ENCODE measurements at places on chromosomes 2 and 18.

DNA sequence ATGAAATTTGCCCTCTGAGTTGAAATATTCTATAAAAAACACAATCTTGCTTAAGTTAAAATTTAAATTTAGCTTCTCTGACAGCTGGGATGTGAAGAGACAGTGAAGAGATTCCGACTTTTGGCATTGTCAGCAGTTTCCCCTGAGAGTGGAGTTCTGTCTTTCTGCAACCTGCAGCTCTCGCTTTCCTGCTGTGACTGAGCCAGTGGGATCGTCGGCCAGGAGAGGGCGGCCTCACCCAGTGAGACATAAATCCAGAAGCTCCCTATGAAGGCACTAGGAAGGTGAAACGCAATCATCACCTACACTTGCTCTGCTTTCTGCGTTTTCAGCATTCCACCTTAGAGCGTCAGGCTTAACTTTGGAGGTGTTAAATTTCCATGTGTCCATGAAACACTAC, 75.4 kb upstream of the HNMT start:
- no peak for DNase-seq

DNA sequence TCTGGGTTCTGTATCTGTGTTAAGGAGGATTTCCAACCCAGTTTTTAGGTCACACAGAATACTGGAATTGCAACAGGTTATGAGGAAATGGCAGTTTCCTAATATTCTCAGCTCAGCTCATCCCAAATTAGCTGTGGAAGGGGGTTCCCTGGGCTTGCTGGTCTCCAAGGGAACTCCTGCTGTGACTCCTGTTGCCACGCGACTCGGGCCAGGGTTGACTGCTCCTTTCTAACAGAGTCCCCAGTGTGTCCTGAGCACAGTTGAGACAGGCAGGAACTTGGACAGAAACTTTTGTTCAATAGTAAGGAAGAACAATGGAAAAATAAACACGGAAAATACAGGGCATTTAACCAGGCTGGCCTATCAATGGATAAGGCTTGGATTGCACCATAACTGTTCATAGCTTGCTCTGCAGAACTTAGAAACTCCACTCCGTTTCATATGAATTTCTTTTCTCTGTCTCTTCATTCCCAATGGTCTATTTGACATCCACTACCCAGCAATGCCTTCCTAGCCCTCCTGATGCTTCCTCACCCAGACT, 3.8 kb upstream of the ROCK2 start:
- no peak for DNase-seq

DNA sequence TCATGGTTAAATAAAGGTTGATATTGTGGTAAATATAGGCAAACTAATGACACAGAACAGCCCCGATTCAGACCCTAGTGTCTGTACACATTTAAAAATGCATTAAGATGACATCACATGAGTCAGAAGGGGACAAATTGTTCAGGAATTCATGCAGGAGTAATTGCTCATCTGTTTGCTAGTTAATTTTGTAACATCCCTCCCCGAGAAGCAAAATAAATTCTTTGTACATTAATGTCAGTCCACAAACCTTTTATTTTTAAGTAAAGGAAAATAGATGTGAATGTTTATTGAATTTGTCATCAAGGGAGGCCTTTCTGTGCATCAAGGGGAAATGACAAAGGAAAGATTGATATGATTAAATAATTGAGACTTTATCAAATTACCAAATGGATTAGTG, 69.9 kb downstream of the SH3BP4 start:
- DNase-seq, result no peak

GRCh38 chr2:30155889-30156658, 9.3 kb downstream of the YPEL5 start:
- no peak for DNase-seq

DNA sequence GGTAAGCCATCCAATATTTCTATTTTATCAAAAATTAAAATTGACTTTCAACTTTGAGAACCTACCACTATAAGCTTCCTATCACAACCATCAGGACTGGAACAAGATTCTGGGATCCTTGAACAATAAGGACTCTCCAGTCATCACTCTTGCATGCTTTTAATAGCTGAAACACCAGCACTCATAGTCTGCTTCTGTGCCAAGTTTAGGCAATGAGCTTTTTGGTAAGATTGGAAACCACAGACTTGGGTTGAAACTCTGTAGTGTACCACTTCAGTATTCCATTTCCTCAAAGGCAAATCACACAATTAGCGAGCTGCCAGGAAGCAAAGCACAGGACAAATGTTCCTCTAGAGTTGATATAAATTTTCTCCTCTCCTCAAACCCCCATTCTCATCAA, 1065.8 kb upstream of the SLC39A10 start:
- no peak for DNase-seq

GRCh38 chr2:190137561-190137960, 75.0 kb upstream of the MSTN start:
- no peak for DNase-seq

GRCh38 chr2:144362401-144362800, 157.5 kb downstream of the ZEB2 start:
- no peak for DNase-seq

- no peak for DNase-seq
Measured at GRCh38 chr2:217451666-217452065, 551.1 kb downstream of the TNS1 start.

DNA sequence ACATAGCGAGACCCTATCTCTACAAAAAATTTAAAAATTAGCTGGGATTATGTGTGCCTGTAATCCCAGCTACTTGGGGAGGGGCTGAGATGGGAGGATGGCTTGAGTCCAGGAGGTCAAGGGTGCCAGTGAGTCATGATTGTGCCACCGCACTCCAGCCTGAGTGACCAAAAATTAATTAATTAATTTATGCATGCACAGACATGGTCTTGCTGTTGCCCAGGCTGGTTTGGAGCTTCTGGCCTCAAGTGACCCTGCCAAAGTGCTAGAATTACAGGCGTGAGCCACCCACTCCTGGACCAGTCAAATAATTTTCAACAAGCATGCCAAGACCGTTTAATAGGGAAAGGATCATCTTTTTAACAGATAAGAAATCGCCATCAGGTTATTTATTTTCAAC, 57.7 kb upstream of the TFCP2L1 start:
- DNase-seq, result no peak

GRCh38 chr2:184780944-184781343, 182.6 kb downstream of the ZNF804A start:
- DNase-seq, result no peak

- no peak for DNase-seq
Measured at GRCh38 chr18:39453882-39454281, 1888.3 kb upstream of the CELF4 start.

- no peak for DNase-seq
Measured at GRCh38 chr2:216051350-216051749, 30.3 kb downstream of the PECR start.

- no peak for DNase-seq
Measured at GRCh38 chr2:54642677-54643430, 80.6 kb upstream of the EML6 start.

DNA sequence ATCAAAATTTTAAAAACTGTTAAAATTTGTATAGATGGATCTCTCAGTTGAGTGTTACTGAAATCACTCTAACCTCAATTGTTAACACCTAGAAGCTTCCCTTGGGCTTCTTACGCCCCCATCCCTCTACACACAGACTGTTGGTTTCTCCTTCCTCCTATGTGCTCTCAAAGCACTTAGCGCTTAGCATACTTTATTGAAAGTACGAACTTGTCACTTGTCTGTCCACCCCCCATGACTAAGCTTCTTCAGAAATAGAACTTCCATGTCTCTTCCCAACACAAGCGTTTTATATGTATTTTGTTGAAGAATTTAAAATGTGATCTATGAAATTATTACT, 441 bp downstream of the MPHOSPH10 start:
- DNase-seq, result no peak

Data from stimulated activated CD4-positive, alpha-beta T cell treated with anti-CD3 and anti-CD28 coated beads, Interleukin-12 subunit alpha, Interleukin-12 subunit beta, amount 100 ng/mL, for 24 hours (primary cell).